ENCODE measurements at places on chromosomes 12 and 14. TPM values are rescaled to one million over a fixed set of nuclear protein-coding genes. Genes with fewer than 3 reads are reported as not detected.

DNA sequence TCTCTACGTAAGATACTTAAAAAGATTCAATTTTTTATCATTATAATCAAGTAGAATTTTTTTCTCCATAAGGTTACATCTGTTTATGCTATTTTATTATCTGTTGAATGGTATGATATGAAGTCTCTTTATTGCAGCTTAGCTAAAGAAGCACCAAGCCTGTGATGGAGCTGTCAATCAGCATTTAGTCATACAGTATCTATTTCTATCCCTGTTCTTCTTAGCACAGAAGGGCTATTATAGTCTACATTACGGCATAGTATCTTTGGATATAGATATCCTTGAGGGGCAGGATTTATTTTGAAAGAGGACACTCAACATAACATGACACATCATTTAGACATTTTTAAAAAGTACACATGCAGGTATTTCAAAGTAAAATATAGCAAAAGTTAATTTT is 277.1 kb downstream of the FOXG1 start:
- no peak for DNase-seq

ARL1 gene
- total RNA-seq: 92.6 TPM

DNA sequence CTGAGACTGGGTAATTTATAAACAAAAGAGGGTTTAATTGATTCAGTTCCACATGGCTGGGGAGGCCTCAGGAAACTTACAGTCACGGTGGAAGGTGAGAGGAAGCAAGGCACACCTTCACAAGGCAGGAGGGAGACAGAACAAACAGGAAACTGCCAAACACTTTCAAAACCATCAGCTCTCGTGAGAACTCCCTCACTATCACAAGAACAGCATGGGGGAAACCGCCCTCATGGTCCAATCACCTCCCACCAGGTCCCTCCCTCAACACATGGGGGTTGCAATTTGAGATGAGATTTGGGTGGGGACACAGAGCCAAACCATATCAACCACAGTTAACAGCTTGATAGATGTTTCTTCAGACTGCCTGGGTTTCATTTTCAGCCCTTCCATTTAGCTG is 6.2 kb upstream of the GNPNAT1 start:
- DNase-seq: no peak

GPX2 gene
- total RNA-seq: not detected

CMAS gene
- total RNA-seq: 42.2 TPM

DNA sequence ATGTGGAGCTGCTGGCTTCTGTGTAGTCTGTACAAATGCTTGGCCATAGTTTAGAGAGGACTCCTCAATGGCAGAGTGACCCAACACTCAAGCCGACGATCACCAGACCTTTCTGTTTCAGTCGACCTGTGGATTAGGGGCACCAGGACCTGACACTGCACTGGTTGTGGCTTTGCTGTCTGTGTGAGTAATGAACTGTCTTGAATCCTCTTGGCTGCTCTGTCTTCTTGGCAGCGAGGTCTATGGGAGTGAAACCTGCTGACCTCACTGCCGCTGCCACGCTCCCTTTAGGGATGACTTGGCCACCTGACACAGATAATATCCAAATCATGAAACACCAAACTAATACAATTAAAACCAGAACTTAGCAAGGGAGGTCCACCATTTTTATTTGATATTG is 83.5 kb upstream of the C14orf180 start:
- DNase-seq: no peak

- DNase-seq: peak; percentile 34
Observed at GRCh38 chr12:56601503-56601902, 28.6 kb downstream of the BAZ2A start.

KERA gene
- not detected for total RNA-seq

GRCh38 chr12:65755596-65755978 is 68.7 kb upstream of the HMGA2 start:
- peak; percentile 27 for DNase-seq

DNA sequence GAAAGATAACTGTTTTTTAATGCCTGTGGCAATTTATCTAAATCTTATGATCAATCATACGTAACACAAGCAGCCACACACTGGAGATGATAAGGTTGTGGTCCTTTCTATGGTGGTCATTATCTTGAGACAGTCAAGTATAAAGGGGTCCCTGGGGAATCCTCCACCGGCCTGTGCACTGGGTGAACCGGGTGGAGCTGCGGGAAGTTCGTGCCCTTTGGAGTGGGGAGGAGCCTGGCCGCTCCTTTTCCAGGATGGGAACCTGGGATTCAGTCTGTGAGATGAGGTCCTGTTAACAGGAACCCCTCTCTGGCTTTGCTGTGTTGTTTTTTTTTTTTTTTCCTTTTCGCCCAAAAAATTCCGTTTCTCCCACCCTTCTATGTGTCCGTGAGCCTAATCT is 167.5 kb upstream of the RPL10L start:
- DNase-seq: no peak

GALNT6 gene
- total RNA-seq: 9.4 TPM

DNA sequence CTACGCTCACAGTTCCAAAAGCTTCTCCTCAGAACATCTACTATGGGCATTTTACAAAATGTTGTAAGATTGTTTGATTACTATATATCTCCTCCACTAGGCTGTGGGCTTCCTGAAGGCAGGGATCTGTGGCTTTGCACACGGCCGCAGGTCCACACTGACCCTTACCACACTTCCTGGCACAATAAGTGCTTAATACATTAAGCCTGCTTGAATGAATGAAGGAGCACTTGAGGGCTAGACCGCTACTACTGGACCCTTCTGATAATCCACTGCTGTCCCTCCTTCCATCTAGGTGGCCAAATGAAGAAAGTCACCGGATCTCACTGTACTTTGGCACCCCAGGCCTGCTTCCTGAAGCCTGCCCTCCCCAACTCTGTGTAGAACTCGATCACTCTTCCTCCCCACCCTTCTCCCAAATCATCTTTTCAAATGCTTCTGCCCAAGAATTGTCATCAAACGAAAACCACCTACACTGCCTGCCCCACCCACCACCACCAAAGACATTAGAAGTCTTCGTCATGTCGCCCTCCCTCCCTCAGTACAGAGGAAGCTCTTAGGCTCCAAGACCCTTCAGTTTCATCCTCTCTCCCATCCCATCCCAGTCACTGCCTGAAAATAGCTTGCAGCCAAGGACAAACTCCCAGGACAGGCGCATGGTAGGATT is 596 bp upstream of the ZBTB39 start:
- no peak for DNase-seq

DNA sequence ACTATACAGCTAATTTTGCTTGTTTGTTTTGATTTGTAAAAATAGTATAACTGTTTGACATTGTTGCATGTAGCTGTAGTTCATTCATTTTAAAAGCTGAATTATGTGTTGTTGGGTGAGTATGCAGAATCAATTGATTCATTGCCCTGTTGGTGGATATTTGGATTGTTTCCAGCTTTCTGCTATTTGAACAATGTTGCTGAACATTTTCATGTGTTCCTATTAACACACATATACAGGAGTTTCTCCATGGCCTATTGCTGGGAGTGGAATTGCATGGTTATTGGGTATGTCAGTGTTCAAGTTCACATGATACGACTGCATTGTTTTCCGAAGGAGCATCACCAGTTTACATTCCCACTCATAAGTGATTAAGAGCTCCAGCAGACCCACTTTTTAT is 75.3 kb downstream of the SRGAP1 start:
- DNase-seq: peak; percentile 36
